ENCODE measurements at places on chromosomes 12 and 14.

DNA sequence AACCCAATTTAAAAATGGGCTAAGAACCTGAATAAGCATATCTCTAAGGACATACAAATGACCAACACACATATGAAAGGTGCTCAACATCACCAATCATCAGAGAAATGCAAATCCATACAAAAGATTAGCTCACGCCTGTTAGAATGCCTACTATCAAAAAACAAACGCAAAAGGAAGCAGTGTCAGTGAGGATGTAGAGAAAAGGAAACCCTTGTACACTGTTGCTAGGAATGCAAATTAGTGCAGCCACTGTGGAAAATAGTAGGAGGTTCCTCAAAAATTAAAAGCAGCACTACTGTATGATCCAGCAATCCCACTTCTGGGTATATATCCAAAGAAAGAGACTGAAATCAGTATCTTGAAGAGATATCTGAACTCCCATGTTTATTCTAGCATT lies 133.0 kb downstream of the CPNE8 start:
- DNase-seq = no peak

- no peak for DNase-seq
Observed at GRCh38 chr12:101181776-101182175, 28.3 kb downstream of the SLC5A8 start.

- no peak for DNase-seq
Observed at GRCh38 chr12:132834181-132834711, 5.6 kb upstream of the GOLGA3 start.

DNA sequence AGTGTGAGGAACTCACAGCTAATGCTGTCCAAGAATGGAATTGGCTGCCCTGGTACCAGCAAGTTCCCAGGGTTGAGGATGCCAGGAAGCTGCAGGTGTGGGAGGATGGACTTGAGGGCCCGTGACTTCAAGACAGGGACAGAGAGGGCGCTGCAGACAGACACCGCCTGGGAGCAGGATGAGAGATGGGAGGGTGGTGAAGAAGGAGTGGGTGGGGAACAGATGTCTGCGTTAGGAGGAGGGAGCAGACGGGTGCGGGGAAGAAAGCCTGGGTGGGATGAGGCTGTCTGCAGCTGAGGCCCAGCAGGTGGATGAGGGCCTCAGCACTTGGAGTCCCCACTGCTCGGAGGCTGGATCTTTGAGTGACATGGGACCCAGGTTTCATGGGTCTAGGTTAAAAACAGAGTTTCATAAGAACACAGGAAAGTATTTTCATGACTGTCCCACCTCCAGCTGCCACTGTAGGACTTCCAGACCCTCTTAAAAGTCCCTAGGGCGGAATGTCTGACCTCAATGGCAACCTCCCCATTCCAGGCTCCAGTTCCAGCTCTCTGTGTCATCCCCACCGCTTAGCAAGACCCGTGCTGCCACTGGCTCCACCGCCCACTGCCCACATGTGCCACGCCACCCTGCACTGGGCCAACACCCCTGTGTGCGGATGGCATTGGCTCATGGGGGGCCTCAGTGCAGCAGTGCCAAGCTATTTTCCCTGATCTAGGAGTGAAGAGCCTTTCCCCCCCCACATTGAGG lies 70.3 kb upstream of the SCN8A start:
- DNase-seq = no peak

DNA sequence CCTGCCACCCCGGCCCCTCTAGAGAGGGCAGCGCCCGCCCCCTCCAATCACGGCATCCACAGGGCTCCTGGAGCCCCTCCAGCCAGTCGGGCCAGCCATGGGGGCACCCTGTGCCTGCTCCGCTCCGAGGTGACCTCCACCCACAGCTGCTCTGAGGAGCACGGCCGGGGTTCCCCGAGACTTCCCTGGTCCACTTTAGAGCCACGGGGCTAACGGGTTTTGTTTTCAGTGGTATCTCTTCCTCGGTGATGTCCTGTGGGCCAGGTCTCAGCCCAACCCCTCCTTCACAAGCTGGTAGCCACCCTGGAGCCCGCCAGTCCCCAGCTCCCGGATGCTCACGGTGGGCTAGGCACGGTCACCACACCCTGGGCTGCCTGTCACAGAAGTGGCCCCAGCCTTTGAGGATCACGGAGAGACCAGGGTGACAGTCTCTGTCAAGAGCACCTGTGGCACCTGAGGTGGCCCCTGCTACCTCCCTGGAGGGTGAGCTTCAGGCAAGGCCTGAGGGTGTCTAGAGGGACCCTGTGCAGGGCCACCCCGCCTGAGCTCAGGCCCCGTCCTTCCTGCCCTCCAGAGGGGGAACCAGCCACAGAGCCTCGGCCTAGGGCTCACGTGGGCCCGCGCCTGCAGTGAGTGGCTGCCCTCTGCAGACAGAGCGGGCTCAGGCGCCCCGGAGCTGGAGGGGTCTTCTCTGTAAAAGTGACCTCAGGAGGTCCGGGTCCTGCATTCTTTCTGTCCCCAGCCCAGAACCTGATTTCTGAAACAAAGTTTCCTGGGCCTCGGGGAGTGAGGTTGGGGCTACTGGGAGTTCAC lies 146.0 kb upstream of the C14orf180 start:
- DNase-seq = no peak

DNA sequence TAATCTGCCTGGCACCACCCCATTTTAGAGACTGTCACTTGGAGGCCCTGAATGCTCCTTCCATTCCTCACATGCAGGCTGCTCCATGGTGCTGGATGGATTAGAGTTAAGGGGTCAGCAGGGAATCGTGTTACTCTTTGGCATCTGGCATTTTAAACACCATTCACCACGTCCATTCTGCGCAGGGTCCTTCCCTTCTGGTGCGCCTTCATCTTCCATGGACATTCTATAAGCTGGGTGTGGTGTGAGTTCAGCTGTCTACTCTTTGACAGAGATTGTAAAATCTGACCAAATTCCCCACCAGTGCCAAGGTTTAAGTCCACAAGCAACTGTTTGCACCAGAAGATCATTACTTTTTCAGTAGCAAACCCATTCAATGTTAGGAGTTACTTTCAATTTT lies 47.8 kb downstream of the GIT2 start:
- DNase-seq = no peak

DNA sequence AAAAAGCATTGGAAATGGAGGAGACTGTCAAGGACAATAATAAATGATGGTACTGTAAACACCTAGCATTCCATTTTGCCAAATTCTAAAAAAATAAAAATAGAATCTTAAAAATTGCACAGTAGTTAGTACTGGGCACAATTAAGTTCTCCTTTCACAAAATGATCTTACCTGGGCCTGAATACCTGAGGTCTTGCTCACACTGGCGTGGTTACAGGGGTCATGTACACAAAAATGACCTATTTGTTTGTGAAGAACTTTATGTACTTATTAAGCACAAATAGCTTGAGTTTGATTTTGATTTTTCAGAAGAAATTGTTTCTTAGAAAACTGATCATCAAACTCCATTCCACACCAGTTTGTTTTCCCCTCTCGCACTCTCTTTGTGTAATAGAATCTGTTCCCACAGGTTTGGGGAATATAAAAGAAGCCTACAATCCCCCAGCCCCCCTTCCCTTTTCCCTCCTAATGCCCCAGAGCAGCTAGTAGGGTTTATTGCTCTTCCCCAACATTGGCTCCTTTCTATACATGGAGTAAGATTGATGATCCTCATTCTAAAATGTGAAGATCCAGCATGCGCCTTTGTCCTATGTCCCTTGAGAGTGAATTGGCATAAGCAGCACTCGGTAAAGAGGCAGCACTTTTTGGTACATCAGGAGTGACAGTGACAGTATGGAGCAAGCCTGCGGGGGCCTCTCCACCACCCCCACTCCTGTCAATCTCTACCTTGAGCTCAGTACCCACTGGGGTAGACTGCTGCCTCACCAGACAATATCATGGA lies 204.3 kb downstream of the ASCL1 start:
- DNase-seq = no peak

DNA sequence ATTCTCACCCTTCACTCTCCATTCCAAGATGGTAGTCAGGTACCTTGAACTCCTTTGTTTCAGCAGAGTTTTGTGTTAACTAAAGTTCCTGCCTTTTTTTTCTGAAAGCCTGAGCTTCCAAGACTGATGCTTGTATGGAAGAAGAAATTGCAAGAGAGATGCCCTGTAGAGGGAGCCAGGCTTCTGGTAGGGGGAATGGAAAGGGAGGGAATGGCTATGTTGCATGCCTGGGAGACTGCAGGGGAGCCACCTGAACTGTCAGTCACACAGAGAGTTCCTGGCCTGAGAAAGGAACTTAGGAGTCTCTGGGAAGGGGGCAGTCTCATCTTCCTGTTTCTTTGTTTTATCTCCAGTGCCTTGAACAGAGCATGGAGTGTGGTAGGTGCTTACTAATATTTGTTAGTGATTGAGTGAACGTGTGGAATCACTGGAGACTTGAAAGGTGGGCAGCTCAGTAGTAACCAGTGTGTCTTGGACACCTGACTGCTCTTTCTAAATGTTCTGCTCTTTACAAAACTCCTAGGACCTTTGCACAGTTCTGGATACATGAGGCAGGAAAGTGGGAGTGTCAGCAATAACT lies 132.2 kb downstream of the ANO4 start:
- peak; percentile 12 for DNase-seq

- DNase-seq = peak; percentile 92
Observed at GRCh38 chr12:105933671-105934665, 204.8 kb downstream of the NUAK1 start.

- no peak for DNase-seq
Observed at GRCh38 chr12:113720629-113721028, 245.5 kb downstream of the RBM19 start.

GRCh38 chr12:52637299-52637698 lies 14.7 kb downstream of the KRT2 start:
- no peak for DNase-seq

DNA sequence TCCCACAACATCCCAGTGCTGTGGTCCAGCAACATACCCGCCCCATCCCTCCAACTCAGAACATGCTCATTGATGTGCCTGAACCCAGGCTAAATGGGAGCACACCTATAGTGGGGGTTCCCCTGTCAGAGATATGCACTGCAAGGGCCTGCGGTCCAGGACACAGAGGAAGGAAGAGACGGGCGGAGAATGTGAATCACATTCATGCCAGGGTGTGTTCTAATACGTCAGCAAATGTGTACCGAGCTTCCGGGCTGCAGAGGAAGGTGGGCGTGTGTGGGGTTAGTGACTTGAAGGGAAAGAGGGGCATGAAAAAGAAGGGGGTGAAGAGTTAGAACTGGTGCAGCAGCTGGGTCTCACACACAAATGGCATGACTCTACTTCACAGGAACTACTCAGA lies 83.7 kb downstream of the DPF3 start:
- DNase-seq = no peak

GRCh38 chr14:76773188-76773885 lies 12.1 kb downstream of the VASH1 start:
- DNase-seq = peak; percentile 82

GRCh38 chr14:93959239-93960107 lies 16.9 kb downstream of the ASB2 start:
- peak; percentile 62 for DNase-seq

- no peak for DNase-seq
Observed at GRCh38 chr14:101476258-101476915, 84.9 kb upstream of the DIO3 start.

Data from fibroblast of lung (primary cell).